ENCODE measurements at places on chromosomes 12 and 14. TPM values are rescaled to one million over a fixed set of nuclear protein-coding genes. Genes with fewer than 3 reads are reported as not detected.

DNA sequence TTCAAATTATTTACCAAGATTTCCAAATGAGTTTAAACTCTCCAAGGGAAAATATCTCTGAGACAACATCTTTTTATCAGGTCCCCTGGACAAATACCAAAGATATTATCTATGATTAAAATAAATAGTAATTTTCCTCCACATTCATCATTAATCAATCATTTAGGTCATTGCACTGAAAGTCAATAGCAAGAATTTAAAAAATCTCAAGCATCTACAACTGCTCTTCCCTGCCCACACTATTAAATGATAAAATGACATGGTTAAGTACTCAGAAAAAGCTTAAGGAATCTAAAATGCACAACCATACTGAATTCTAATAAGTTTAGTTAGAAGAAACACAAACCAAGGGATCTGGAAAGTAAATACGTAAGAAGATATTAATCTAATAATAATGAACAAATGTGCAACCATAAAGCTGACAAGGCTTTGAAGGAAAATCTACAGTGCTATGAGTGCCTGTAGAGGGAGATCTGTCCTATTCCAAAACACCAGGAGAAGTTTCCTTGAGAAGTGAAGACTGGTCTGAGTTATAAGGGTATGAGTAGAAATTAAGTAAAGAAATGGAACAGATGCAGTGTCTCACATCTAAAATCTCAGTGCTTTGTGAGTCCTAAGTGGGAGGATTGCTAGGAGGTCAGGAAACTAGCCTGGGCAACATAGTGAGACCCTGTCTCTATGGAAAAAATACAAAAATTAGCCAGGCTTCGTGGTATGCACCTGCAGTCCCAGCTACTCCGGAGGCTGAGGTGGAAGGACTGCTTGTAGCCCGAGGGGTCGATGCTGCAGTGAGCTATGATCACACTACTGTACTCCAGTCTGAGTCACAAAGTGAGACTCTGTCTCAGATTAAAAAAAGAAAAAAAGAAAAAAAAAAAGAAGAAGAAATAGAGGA is 19.2 kb downstream of the INTS13 start:
- DNase-seq = no peak

Gene GDF11
- 17.2 TPM for polyA plus RNA-seq

Gene COX6A1
- polyA plus RNA-seq = 96.9 TPM

Gene SPTLC2
- 16.4 TPM for polyA plus RNA-seq

DNA sequence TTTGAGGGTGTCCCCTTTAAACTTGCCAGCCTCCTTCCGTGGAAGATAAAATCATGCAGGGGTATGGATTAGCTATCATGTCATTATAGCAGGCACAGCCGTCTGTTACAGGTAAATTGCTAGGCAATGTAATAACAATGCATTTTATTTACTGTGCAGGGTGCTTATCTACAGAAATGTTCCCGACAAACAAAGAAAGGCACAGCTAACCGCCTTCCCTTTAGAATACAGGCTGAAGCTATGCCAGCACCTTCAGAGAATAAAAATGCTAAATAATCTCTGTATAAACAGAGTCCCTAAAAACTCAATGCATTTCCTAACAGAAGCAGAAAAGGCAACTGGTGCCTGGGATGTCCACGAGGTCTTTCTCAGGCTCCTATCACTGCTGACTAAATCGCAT is 239.2 kb downstream of the SPTSSA start:
- DNase-seq = no peak

GRCh38 chr12:63994704-63995103 is 150.2 kb downstream of the SRGAP1 start:
- peak; percentile 70 for DNase-seq

GRCh38 chr12:74412606-74413230 is 124.9 kb upstream of the ATXN7L3B start:
- no peak for DNase-seq

Gene MYRFL
- 0.25 TPM for polyA plus RNA-seq

DNA sequence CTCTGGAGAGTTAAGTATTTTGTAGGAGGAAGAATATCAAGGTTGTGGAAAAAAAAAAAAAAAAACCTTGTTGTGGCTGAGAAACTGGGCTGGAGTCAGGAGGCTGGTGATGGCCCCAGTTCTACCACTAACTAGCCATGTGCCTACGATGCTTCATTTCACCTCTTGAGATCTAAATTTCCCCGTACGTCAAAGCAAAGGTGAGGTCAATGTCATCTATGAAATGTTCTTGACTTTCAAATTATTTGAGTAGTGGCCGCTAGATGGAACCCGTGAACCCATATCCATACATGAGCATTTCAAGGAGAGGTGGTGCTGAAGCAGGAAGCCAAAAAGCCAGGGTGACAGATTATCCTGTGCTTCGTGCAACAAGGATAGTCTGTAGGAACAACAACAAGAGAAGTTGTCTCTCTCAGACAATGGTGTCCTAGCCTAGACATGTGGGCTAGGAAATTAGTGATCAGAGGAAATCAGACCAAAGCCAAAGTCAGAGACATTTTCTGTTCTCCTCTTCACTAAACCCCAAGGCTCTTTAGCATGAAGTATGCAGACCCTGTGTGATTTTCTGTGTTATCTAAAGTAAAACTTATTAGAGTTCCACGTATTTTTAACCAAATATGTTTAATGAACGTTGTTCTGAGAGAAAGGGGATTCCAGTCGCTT is 95.5 kb upstream of the ETV6 start:
- peak; percentile 39 for DNase-seq

GRCh38 chr12:58554522-58555157 is 365.7 kb downstream of the LRIG3 start:
- DNase-seq = no peak

DNA sequence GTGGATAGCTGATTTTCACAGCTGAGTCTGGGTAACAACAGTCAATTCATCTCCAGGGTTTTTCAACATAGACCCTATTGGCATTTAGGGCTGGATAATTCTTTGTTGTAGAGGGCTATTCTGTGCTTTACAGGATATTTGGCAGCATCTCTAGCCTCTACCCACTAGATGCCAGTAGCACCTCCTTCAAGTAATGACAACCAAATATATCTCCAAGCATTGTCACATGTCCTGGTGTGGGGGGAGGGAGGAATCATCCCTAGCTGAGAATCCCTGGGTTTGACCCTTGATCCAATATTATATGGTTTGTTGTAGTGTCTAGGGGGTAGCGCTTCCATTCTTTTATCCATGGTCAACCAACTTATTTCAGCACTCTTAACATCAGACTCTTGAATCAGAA is 157.2 kb downstream of the ANO4 start:
- DNase-seq = no peak

- DNase-seq = no peak
These were observed 51.2 kb downstream of the GALNT8 start for GRCh38 chr12:4771172-4771959.

Gene GYS2
- polyA plus RNA-seq = 0.24 TPM

Gene KRT6C
- not detected for polyA plus RNA-seq

DNA sequence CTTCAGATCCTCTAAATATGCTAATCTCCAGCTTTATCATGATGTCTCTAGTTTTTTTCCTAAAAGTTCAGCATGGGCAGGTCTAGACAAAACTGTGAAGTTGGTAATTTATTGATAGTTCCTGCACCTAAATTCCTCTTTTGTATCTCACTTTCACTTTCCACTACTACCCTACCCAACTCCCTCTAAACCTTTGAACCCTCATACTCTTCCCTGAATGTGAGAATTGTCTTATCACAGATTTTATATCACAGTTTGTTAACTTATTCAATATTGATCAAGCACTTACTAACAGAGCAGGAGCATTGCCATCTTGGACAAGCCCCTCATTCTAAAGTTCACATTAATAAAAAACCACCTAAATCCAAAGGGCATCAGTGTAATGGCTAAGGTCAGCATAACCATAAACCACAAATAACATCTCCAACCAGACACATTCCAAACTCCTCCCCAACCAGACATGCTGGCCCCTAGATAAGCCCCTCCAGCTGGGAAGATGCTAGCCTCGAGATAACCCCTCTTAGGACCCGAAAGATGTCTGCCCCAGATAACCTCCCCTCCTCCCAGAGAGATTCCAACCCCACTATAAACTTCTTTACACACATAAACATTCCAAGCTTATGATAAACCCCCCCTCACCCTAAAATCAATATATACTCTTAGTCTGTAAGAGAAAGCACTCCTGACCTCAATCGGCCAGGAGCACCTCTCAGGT is 78.7 kb downstream of the FSCB start:
- no peak for DNase-seq

Gene SLC22A17
- polyA plus RNA-seq = 23.3 TPM

DNA sequence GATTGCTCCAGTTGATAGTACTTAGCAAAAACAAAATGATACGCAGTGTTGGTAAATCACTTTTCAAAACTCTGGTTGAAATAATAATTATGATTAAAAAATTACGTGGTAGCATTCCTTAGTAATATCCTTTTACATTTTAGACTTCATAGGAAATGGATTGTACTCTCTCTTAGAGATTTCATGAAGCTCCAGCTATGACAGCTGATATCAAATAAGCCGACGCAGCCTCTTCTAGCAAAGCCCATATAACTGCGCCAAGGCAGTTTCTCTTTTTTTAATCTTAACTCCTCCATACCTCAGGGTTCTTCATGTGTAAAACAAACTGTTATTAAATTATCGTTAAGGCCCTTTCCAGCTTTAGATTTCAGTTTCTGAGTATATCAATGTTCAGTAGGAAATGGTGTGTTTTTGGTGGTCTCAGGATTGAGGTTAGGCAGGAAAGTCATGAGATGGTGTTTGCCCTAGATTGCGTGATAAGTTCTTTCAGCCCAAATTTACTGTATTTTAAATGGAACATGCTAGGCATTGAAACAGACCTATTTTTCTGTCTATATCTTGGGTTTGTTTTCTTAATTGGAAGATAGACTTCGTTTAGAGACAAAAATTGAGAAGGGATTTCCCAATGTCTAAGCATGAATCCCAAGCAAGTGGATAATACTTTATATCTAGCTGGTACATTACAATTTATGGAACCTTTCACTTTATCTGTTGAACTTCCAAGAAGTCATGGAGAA is 902 bp upstream of the CFL2 start:
- DNase-seq = no peak

Gene LRTM2
- 0.81 TPM for polyA plus RNA-seq

GRCh38 chr12:108129017-108129812 is at the start of gene WSCD2:
TSS of gene WSCD2 (plus strand) at chr12:108129288. CDS start at chr12:108195833, 66,545 bp downstream.
- no peak for DNase-seq

GRCh38 chr12:125013816-125014442 is 20.5 kb downstream of the BRI3BP start:
- no peak for DNase-seq

Gene SDSL
- 1.3 TPM for polyA plus RNA-seq

Gene LLPH
- polyA plus RNA-seq = 26.2 TPM

GRCh38 chr14:73743431-73743931 is 29.3 kb upstream of the PNMA1 start:
- no peak for DNase-seq

- no peak for DNase-seq
These were observed 16.5 kb upstream of the HNF1A start for GRCh38 chr12:120961604-120962531.

DNA sequence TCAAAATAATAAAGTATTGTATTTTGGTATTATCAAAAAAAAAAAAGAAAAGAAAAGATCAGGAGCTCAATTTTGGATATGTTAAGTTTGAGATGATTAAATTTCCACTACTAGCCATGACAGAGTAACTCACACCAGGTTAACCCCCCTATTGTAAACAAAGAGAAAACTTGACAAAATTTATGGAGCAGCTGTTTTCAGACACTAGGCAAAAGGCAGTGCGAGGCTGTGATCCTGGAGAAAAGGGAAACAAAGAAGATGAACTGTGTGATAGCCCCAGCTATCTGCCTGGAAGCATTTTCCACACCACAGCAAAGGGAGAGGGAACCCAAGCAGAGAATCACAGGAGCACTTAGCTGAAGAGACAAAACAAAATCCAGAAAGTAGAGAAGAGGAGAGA is 145.0 kb downstream of the KIF21A start:
- no peak for DNase-seq
